Stimulated activated naive CD4-positive, alpha-beta T cell treated with Interleukin-2 at 50 U/mL for 16 hours (primary cell): ENCODE measurements at places on chromosomes 1 and 21.

DNA sequence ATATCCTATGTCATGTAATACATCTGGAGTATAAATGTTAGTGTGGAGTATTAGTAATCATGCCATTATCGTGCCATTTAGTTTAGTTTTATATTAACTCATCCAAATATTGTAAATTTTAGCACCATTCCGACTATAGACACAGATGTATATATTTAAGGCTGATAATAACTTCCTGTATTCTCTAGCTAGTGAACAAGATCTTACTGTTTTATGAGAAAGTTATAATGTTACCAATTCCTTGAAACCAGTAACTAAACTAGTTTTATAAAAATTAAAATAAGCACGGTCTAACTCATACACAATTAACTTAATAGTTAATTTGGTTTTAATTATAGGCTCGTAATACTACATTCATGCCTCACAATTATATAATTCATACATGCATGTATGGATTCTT, 808.6 kb downstream of the USP25 start:
- no peak for DNase-seq

- peak; percentile 49 for DNase-seq
These were observed 745 bp downstream of the MAGI3 start for GRCh38 chr1:113390871-113391648.

- DNase-seq: no peak
These were observed 32.4 kb upstream of the PRDX6 start for GRCh38 chr1:173444757-173445156.

DNA sequence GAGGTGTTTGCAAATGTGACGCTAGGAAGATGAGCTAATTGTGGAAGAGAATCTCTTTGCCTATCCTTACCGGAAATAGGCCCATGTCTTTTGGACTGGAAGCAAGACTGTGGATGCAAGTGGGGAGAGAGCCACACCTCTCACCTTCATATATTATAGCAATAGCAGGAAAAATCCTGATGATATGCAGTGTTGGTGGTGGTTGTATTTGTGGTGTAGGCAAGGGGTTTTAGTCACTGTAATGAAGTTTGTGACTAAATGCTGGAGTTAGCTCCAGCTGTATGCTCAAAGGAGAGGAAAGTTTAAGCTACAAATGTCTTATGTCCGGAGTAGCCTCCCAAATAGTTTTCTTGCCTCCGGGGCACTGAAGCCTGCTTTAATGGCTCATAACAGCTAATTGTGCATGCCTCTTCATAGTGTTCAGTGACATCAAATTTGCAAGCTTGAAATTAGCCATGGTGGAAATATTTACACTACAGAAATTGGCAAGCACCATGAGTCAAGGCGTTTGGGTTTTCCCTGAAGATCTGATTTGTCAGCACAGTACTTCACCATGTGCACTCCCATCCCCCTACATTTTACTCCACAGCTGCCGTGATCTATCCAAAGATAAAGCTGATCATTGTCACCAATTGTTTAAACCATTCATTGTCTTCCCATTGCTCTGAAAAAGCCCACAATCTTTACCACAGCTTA, 102.6 kb upstream of the ZNF644 start:
- DNase-seq: no peak

DNA sequence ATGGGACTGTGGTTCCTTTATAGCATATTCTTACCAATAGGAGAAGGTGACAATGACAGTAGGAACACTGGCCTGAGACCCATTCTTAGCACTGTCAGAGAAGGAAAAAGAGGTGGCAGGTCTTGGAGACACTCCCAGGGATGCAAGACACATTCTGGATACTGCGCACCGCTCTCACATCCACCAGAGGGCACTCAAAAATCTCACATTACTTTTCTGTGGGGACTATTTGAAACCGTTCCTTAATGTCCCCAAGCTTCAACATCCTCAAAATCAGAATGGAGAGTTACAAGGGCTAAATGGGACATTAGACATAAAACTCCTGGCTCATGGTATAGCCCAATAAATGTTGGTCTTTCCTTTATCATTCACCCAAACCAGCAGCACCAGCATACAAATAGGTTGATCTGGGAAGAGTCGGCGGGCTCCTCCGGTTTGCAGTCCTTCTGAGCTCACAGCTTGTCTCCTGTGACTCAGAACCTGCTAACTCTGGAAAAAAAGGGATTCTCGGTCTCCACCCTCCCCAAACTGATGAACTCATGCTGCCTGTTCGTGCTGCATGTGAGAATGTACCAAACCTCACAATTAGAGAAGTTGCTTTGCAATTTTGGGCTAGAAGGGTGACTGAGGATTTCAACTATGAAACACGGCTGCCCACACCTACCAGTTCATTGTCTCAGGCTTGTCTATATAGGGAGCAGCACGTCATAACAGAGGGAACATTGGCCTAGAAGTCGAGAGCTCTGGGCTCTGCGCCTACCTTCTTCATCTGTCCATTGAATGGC, 40.2 kb downstream of the IL12RB2 start:
- DNase-seq: no peak

- peak; percentile 21 for DNase-seq
These were observed 9.1 kb downstream of the TTC22 start for GRCh38 chr1:54791880-54792522.

- DNase-seq: no peak
These were observed 56.0 kb downstream of the KCNJ15 start for GRCh38 chr21:38312822-38313221.

- DNase-seq: no peak
These were observed 456.3 kb downstream of the MATN1 start for GRCh38 chr1:30267046-30267445.

- no peak for DNase-seq
These were observed 94.6 kb upstream of the CASZ1 start for GRCh38 chr1:10891091-10891490.

DNA sequence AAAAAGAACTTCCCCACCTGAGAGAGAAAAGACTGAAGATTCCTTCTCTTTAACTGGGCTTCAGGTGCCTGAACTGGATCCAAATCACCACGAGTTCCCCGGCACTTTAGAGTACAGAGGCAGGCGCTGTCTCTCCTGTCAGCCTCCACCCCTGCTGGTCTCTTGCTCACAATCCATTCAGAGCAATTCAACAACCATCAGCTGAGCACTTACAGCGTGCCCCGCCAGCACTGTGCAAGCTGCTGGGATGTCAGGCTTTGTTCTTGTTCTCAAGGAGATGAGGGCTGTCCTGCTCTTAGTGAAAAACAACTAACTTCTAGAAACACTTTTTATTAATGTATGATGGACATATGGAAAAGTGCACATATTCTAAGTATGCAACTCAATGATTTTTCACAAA, 68.7 kb upstream of the VAMP3 start:
- DNase-seq: no peak

DNA sequence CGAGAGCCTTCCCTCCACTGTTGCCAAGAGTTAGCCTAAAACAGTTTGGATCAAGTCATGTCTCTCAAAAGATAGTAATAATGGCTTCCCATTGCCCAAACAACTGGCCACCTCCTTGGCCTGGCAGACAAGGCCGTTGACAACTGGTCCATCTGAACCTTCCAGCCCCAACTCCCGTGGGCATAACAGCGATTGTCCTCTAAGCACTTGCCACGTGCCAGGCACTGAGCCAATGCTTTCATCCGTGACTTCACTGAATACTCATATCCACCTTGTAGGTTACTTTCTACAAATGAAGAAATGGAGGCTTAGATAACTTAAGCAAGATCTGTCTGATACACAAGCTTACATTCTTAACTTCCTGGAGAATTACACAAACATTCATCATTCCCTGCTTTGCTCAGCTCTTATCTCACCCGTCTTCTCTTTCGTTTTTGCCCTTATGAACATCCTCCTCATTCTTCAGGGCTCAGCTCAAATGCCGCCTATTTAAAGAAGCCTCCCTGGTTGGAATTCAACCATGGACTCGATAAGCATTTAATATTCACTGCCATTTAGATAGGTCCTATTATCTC, 106.4 kb downstream of the KCND3 start:
- no peak for DNase-seq

DNA sequence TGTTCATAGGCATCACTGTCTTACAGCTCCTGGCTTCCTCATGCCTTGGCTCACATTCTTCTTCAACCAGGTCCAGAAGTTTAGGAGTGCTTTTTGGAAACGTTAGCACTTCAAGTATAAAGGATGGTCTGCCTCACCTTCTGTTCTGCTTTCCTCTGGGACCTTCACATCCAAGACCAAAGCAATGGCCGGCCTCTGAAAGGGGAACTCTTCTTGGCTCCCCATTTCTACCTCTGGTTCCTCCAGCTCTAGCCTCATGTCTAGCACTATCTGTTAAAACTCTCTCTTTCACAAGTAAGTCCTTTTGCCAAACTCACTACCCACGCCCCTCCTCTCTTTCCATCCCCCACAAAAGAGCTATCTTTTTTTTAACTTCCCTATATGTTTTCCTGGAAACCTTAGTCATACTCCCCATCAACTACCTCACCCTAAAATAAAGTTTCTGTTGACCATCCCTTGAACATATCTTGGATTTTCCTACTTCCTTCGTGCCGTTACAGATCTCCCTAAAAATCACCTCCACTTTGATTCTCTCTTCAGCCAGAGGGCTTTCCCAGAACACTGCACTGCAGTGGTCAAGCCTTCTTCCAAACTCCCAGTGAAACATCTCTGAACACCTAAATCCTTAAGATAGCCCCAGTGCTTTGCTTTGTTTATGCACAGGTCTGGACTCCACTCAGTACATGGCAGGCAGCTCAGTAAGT, 7.9 kb downstream of the SORT1 start:
- no peak for DNase-seq

DNA sequence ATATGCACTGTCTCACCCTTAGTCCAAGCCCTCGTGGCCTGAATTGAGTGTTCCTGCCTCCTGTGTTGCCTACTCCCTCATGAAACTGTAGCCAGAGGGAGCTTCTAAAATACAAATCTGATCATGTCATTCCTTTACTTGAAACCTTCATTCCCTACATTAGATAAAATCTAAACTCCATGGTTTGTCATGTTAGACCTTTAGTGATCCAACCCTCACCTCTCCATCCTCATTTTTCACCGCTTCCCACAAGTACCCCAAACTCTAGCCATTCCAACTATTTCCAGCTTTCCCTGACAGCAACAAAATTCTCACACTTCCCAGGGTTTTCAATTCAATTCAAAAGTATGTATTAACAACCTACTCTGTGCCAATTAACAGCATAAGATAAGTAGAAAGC, 18.3 kb upstream of the CNTN2 start:
- no peak for DNase-seq

DNA sequence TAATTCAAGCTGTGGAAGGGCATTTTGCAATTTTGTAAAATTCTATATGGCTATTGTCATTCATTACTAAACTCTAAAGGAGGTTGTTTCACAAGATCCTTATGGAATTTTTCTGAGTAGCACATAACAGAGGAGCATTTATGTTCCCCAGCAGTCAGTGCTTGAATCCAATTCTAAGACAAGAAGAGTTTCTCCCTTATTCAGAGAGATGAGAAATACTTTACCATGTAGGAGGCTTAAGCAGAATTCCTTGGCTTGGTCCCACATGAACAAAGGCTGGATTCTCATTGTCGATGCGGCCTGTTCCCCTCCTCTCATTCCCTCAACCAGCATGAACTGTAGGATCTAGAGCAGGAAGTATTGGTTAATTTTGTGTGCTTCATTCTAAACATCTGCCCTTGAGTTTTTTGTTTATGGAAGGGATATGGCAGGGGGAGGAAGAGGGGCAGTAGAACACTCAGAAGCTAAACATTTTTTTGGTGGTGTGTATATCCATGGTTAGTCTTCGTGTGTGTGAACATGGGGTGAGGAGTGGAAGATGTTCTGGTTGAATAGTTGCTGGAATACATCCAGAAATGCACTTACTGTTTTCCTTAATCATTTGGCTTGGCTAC, 74.3 kb downstream of the LAMC1 start:
- DNase-seq: no peak

GRCh38 chr21:29300807-29301138, 2.1 kb downstream of the BACH1 start:
- DNase-seq: no peak

- no peak for DNase-seq
These were observed 111.7 kb downstream of the RHOU start for GRCh38 chr1:228846952-228847351.

- no peak for DNase-seq
These were observed 28.0 kb downstream of the STUM start for GRCh38 chr1:226576601-226577000.
